WERI-Rb-1 (cell line): ENCODE measurements at places on chromosomes 2 and 18.

DNA sequence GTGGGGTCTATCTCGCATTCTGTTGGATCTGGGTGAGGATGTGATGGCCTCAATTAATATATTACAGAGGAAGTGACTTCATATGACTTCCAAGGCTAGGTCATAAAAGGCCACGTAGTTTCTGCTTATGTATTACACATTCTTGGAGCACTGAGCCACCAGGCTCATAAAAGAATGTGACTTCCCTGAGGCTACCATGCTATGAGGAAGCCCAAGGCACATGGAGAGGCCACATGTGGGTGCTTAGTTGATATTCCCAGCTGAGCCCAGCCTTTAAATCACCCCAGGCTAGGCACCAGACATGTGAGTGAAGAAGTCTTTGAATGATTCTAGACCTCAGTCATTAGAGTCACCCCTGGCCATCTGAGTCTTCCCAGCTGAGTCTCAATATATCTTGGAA, 13.3 kb upstream of the REEP1 start:
- no peak for DNase-seq

- no peak for DNase-seq
Observed at GRCh38 chr2:44212302-44212701, 43.6 kb downstream of the PPM1B start.

DNA sequence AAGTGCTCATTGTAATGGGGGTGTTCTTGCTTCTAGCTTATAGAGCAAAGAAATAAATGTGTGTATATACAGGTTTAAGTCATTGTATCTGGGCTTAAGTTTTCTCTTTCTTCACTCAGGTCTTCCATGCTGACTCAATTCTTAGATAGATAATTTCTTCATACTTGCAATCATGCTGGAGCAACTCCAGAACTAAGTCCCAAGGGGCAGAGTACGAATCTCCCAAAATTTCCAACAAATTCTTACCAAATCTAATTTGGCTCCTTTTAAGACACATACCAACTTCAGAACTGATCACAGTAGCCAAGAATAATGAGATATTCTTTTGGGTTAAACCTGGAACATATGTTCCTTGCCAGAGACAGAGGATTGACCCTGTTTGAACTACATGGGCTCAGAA, 4.3 kb upstream of the SPAG16 start:
- DNase-seq, result no peak

GRCh38 chr2:15984368-15985255, 44.3 kb downstream of the MYCN start:
- peak; percentile 82 for DNase-seq

GRCh38 chr2:120536141-120536540, 190.2 kb downstream of the INHBB start:
- DNase-seq, result no peak
